Activated CD4-positive, CD25-positive, alpha-beta regulatory T cell (primary cell): ENCODE measurements at places on chromosomes 7 and 10.

DNA sequence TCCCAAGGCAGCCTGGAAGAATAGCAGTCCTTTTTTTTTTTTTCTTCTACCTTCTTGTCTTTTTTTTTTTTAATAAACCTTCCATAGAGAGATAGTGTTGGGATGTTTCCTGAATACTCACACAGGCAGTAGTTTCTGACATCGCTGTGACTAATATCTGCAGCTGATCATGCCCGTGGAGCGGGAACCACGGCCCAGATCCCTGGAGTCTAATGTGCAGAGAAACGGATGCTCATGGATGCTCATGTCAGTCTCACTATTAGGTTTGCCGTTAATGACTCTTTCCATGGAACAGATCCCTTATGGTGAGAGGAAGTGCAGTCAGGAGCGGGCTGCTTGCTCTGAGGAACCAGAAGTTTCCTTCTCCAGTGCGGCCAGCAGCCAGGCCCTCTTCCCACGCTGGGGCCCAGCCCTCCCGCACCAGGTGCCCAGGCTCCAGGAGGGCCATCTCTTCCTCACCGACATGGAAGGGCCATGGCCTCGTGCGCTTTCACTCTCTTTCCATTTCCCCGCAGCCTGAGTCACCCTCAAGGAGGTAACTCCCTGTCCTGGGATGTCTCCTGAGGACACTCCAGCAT lies 132.5 kb downstream of the WDR37 start:
- DNase-seq, result no peak

- no peak for DNase-seq
These were observed 141.1 kb downstream of the CCSER2 start for GRCh38 chr10:84469470-84469869.

DNA sequence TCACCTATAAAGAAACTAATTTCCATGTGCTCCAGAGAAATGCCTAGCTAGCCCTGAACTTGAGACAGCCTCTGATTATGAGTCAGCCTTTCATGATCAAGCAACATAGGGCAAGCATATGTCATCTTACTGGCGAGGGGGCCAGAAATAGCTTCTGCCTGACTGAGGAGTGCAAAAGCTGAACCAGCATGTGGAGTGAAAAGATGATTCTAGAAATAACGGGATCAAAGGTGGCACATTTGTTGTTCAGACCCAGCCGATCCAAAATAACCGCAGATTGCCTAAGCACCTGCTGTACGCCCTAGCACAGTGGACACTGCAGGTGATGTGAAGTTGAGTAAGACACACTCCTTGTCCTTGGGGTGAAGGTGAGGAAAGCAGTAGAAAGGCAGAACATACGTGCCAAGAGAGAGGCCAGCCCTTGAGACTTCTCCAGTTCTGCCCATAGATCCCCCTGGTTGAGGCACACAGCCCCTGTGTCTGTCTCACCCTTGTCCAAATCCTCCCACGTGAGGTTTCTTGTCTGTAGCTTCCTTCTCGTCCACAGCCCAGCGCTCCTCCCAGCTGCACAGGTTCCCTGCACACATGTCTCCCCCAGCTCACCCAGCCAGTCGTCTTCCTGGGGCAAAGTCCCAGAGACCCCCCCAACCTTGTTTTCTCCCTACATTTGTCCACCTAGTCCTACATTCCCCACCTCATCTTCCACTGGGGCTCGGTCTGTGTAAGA lies 2.8 kb upstream of the BCL7B start:
- no peak for DNase-seq

DNA sequence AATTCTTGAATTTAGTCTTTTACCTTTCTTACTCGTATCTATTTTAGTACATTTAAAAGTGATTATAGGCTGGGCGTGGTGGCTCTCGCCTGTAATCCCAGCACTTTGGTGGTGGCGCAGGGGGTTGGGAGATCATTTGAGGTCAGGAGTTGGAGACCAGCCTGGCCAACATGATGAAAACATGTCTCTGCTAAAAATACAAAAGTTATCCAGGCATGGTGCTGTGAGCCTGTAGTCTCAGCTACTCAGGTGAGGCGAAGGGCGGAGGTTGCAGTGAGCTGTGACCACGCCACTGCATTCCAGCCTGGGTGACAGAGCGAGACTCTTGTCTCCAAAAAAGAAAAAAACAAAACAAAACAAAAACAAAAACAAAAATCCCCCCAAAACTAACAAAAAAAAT lies 12.2 kb downstream of the PRKCQ start:
- DNase-seq, result no peak

GRCh38 chr10:131906269-131906639 lies 5.4 kb downstream of the PPP2R2D start:
- no peak for DNase-seq

DNA sequence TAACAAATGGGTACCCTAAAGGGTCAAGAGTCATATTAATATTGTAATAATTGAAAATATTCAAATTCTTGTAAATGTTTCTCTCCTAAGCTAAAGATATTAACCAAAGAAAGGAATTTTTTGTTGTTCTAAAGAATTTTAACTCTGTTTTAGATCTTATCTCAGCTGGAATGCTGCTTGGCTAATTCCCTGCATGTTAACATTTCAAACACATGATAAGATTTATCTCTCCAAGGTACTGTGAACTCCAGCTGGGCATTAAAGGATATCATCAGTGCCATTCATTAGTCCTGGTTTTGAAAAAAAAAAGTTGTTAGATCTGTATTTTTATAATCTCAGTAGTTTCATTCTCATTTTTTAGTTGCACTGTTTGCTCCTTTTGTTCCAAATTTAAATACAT lies 76.9 kb downstream of the MAPK8 start:
- no peak for DNase-seq

GRCh38 chr10:30870896-30871295 lies 160.8 kb downstream of the ZNF438 start:
- no peak for DNase-seq

- DNase-seq, result no peak
These were observed 137.0 kb upstream of the SEMA3A start for GRCh38 chr7:84331616-84332015.

GRCh38 chr7:23894892-23895569 lies 185.0 kb downstream of the STK31 start:
- no peak for DNase-seq

GRCh38 chr10:10047426-10047825 lies 970.2 kb upstream of the CELF2 start:
- DNase-seq, result no peak

- no peak for DNase-seq
These were observed 53.5 kb downstream of the GLI3 start for GRCh38 chr7:42183547-42183946.

DNA sequence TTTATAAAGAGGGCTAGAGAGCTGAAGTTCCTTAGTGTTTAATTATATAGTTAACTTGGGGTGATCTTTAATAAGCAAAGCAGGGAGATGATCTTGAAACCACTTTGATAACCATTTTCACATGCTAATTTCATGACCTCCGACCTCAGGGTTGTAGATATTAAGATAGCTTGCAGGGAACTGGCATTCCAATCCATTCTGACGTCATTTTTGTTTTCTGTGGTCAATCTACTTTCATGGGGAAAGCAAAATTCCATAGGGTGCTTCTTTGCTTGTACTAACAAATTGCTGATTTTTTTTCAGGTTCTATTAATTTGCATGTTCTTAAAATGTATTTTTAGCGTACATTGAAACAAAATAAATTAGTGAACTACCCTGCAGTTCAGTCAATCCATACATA lies 139.3 kb downstream of the CDCA7L start:
- no peak for DNase-seq

GRCh38 chr7:77426052-77426404 lies 9.9 kb upstream of the GSAP start:
- no peak for DNase-seq

DNA sequence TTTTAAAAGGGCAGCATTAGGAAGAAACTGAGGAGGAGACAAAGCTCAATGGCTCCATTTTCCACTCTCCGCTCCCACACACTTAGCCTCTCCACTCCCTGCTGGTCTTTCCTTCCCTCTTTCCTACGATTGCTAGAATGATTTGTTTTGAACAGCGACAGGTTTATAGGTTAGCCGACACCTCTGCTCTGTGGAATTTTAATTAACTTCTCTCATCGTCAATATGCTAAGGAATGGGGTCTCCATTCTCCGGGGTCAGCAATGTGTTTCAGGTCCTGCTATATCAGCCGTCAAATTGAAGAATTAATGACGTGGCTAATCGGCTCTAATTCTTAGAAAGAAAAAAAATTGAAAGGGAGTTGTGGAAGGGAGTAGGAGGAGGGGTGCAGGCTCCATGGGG lies 28.9 kb downstream of the FBXW4 start:
- DNase-seq, result no peak
